ENCODE measurements at places on chromosomes 6 and 20.

- no peak for DNase-seq
These were observed at the start of gene NOL4L for GRCh38 chr20:32585011-32585585. NOL4L (minus strand) TSS chr20:32585333; CDS start chr20:32584890, 443 bp downstream.

GRCh38 chr20:57414867-57415592 is 23.8 kb downstream of the RBM38 start:
- no peak for DNase-seq

GRCh38 chr6:49933526-49933925 is 30.4 kb downstream of the DEFB114 start:
- DNase-seq = no peak

DNA sequence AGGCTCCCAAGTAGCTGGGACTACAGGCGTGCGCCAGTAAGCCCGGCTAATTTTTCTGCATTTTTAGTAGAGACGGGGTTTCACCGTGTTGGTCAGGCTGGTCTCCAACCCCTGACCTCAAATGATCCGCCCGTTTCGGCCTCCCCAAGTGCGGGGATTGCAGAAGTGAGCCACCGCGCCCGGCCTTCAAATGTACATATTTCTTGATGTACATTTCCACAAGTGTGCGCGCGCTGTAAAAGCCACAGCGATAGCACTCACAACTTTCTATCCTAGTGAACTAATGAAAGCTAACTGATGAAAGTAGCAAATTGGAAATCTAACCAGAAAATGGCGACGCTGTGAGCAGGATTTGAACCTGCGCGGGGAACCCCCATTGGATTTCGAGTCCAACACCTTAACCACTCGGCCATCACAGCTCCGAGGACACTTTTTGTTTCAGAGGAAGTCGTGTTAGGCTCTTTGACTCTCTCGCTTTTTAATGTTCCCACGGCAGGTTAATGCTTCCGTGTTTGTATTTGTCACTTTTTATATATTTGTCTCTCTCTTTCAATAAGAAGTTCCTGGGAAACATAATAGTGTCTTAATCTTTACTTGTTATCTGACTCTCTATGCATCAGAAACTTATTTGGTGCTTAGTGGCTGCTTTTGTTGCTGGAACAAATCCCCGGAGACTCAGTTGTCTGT is 199.4 kb upstream of the ZNF184 start:
- DNase-seq = no peak

- no peak for DNase-seq
These were observed 262.8 kb downstream of the TBC1D7 start for GRCh38 chr6:13065581-13065980.

- DNase-seq = no peak
These were observed 20.3 kb downstream of the TTPAL start for GRCh38 chr20:44495802-44496481.

- DNase-seq = no peak
These were observed 5.9 kb downstream of the RNASET2 start for GRCh38 chr6:166950443-166950821.

GRCh38 chr20:42949950-42950349 is 239.8 kb downstream of the PTPRT start:
- no peak for DNase-seq

DNA sequence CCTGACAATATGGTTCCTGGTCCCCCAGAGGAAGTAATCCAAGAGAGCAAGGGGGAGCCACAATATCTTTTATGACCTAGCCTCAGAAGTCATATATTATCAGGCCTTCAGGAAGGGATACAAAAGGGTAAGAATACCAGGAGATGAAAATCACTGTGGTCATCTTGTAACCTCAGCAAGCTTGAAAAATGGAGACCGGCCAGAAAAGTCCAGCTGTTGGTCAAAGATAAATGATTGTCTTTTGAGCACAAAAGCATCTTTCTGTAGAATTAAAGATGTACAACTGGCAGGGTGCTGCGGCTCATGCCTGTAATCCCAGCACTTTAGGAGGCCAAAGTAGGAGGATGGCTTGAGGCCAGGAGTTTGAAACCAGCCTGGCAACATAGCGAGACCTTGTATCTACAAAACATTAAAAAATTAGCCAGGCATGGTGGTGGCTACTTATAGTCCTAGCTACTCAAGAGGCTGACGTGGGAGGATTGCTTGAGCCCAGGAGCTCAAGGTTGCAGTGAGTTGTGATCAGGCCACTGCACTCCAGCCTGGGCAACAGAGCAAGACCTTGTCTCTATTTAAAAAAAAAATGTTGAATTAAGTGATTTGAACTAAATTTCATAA is 118.0 kb upstream of the MARCKS start:
- no peak for DNase-seq

- DNase-seq = no peak
These were observed 770 bp downstream of the KIF3B start for GRCh38 chr20:32278199-32278643.

GRCh38 chr6:43282060-43282459 is 16.0 kb upstream of the SLC22A7 start:
- no peak for DNase-seq

DNA sequence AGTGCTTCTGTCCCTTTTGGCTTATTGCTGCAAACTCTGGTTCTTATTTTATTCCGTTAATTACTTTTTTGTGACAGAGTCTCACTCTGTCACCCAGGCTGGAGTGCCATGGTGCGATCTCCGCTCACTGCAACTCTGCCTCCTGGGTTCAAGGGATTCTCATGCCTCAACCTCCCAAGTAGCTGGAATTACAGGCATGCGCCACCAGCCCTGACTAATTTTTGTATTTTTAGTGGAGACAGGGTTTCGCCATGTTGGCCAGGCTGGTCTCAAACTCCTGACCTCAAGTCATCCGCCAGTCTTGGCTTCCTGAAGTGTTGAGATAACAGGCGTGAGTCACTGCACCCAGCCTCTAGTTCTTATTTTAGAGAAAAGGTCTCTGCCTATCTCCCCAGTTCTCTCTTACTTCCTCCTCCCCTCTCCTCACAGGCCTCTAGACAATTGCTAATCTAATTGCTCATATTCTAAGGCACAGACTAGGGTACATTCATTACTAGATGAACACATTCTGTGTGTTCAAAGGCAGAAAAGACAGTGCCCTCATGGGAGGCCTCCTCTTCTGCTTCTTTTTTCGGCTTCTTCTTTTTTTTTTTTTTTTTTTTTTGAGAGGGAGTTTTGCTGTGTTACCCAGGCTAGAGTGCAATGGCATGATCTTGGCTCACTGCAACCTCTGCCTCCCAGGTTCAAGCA is 27.0 kb downstream of the EDEM2 start:
- no peak for DNase-seq

GRCh38 chr6:139882234-139882633 is 507.8 kb upstream of the CITED2 start:
- DNase-seq = no peak

GRCh38 chr20:32010101-32010500 is at the start of gene CCM2L:
CCM2L (plus strand) TSS chr20:32010438; CDS start chr20:32010455, 17 bp downstream.
- DNase-seq = no peak

GRCh38 chr6:85062884-85063283 is 298.5 kb upstream of the TBX18 start:
- no peak for DNase-seq

- DNase-seq = no peak
These were observed 11.2 kb downstream of the NEU1 start for GRCh38 chr6:31851485-31851832.

GRCh38 chr6:20098267-20098876 is 113.9 kb downstream of the MBOAT1 start:
- no peak for DNase-seq

DNA sequence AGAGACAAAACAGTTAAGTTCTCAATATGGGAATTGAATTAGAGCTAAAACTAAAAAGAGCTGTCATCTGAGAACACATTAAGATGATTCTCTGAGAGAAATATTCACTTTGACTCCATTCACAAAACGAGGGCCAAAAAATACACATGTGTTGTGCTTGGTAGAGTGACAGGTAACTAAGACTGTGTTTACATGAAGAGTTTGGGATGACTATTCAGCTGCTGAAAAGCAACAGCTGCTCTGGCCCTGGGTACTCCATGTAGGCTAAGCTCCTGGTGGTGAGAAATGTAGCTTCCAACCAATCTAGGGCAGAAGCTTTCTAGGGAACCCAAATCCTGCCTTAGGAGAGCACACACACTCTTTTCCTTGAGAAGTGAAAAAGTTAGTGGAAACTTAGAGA is 184.5 kb downstream of the COL21A1 start:
- DNase-seq = no peak

GRCh38 chr20:49831770-49832631 is 19.4 kb downstream of the SLC9A8 start:
- DNase-seq = no peak

- DNase-seq = no peak
These were observed 42.9 kb upstream of the SPACA1 start for GRCh38 chr6:88004707-88005106.

DNA sequence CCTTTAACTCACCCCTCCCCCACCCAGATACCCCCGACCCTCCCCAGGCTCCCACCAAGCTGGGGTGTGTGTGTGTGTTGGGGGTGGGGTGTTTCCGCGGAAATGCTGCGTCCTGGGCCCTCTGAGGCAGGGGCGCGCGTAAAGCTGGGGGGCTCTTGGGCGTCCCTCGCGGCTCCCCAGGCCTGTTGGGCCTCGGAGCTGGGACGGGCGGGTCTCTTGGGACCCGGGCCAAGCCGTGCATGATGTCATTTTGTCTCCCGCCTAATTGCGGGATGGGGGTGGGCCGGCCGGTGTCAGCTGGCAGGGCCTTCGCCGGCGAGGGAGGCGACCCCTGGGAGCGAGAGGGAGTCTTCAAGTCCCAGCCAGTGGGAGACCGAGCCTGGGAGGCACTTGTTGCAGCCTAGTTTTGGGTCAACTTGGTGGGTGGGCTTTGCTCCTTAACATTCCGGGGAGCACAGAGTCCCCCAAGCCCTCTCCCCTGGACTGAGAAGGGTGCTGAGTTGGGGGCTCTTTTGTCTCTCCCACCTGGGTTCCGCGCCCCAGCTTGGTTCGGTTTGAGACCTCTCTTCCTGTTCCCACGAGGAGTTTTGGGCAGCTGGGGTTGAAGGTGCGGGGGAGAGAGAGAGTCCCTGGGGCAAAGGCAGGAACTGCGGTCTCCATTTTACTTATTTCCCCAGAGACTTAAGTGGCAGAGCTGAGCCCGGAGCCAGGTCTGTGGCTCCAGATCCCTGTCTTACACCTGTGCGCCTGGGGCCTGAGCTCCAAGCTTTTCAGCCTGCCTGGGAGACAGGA is 623 bp downstream of the MYBL2 start:
- no peak for DNase-seq

DNA sequence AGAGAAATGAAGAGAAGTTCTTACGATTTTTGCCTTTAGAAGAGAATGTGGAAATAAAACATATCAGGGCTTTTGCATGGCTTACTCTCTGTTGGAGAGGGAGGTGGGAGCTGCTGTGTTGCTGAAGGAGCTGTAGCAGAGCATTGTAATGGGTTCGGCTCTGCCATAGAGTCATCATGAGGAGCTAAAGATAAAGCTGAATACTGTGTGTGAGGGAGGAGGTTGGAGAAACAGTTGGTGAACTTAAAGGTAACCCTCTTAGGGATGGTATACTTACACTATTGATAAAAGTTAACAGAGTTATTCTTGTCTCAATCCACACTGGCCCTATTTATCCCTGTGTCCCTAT is 34.8 kb downstream of the CTNNBL1 start:
- no peak for DNase-seq

DNA sequence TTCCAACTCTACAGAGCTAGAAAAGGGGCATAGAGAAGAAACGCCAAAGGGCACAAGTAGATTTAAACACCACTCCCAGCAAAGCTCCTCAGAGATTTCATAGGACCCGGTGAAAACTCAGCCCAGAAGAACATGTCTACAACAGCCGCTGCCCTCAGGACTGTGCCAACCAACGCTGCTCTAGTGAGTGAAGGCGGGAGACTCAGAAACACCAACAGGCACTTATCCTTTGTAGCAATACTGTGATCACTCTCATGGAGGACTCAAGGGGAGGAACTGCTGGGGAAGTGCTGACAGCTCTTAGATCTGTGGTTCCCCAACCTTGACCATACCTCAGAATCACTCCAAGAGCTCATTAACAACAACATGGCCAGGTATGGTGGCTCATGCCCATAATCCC is 39.5 kb downstream of the STAU1 start:
- DNase-seq = no peak

DNA sequence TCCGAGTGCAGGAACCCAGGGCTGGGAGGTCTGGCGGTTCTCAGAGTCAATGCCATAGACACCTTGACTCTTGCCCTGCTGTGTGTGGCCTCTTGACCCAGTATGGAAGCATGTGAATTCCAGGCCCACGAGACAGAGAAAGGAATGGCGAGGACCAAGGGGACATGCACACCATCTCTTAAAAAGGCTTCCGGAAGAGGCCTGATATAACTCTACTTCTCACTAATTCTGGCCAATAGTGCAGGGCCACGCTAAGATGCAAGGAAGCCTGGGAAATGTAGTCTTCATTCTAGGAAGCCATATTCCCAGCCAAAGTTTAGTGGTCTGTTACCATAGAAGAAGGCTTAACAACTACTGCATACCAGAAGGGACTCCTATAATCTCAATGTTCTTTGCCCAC is 177.0 kb upstream of the KCNG1 start:
- DNase-seq = no peak

- DNase-seq = no peak
These were observed 16.5 kb upstream of the TINAG start for GRCh38 chr6:54291738-54292137.

DNA sequence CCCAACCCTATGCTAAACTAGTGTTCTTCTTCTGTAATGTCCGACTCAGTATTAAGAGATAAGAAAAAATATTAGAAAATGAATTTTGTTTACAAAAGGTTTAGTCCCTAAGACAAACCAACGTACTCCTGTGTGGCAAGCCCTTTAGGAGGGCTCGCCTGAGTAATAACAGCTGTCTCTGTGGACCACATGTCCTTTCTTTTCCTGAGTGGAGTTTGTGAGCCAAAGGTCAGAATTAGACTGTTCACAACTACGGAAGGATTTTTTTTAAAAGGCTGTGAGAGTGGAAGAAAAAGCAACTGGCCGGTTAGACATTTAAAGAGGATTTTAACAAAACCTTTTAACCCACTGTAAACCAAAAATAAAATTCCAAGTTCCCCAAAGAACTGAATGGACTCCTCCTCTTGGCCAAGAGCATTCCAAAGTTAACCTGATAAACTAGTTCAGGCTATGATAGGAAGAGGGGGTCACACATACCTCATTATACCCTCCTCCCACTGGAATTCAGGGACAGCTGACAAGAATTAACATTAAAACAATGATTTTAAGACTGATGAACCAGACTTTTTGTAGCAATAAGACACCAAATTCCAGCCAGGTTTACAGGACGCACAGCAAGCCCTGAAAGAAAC is 43.5 kb downstream of the FAM184A start:
- no peak for DNase-seq

DNA sequence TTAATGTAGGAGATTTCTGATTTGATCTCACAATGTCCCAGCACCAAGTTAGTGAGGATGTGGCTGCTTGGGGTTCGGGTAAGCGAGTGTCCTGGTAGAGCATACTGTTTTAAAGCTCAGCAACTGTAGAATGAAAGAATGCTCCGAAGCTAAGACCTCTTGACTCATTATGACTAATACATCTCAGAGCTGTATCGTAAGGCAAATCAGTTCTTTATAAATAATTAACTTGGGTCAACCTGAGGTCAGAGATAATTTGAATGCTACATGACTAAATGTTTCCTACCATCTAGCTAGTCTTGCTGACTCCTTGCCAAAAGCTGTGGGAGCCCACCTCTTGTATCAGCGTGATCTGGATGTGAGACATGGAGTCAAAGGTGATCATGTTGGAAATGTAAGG is 128.8 kb upstream of the PDE7B start:
- DNase-seq = no peak
